ENCODE measurements at places on chromosomes 3 and 15. TPM values are rescaled to one million over a fixed set of nuclear protein-coding genes. Genes with fewer than 3 reads are reported as not detected.

The GOLGA8T gene
- total RNA-seq = not detected

- DNase-seq = no peak
Observed at GRCh38 chr3:64992530-64993285, 304.9 kb upstream of the ADAMTS9 start.

The TMCO5A gene
- not detected for total RNA-seq

- DNase-seq = no peak
Observed at GRCh38 chr15:25689592-25689991, 173.5 kb downstream of the ATP10A start.

- no peak for DNase-seq
Observed at GRCh38 chr3:114760679-114761078, 386.4 kb downstream of the ZBTB20 start.

The TRANK1 gene
- total RNA-seq = 2.2 TPM

The ILDR1 gene
- total RNA-seq = not detected

The RLBP1 gene
- total RNA-seq = not detected

GRCh38 chr3:45002139-45002660 is 23.9 kb upstream of the CLEC3B start:
- DNase-seq = no peak

GRCh38 chr3:68893600-68894239 is 38.6 kb downstream of the TAFA4 start:
- DNase-seq = no peak

DNA sequence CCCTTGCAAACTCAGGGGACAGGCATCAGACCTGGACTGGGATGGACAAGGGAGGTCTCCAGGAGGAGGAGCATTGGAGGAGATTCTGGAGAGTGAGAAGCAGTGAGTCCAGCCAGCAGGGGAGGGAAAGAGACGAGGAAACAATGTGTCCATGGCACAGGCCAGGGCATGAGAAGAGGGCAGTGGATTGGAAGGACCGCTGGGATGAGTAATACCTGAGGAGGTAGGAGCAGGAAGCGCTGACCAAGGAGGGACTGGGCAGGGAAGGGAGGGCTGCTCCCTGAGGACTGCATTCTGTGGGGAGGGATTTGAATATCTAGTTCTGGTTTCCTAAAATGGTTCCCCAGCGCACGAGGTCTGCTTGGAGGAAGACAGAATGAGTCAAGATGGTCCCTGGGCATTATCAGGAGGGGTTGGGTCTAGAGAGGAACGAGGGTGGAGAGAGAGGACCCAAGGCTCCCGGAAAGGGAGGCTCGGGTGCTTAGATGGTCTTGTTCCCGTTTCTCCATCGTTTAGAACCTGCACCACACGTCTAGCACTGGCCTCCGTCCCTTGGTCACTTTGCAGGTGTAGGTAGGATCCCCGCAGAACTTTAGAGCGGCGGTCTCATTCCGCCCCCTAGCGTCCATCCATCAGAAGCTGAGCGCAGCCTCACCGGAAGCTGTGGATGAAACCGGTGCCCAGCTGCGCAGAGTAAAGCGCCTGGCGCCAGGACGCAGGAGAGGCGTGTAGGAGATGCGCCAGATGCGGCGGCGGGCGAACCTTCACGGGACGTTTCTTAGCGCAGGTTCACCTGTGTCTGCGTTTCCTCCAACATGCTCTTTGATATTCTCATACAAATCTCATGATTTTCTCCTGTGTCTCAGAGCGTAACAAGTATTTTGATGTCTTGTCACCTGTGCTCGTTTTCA is 190.7 kb upstream of the NDN start:
- DNase-seq = no peak

GRCh38 chr15:79721256-79721655 is 175.6 kb downstream of the MTHFS start:
- no peak for DNase-seq

The EPHA3 gene
- not detected for total RNA-seq

- DNase-seq = no peak
Observed at GRCh38 chr3:158403013-158403412, 168.0 kb upstream of the MLF1 start.

DNA sequence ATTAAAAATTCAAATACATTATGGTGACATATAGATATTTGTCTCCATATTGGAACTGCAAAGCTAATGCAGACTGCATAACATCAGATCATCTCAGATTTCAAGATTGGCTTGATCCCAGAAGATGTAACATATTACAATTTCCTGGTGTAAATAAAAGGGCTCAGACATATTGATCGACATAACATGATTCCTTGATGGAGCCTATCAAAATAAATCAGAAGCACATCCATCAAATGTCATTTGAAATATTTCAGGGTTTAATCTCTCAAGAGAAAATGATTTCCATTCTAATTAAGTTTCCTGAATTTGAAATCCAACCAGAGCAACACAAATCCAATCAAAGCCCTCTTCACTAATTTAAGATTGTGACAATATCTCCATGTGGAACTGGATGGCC is 75.1 kb upstream of the UNC13C start:
- no peak for DNase-seq

DNA sequence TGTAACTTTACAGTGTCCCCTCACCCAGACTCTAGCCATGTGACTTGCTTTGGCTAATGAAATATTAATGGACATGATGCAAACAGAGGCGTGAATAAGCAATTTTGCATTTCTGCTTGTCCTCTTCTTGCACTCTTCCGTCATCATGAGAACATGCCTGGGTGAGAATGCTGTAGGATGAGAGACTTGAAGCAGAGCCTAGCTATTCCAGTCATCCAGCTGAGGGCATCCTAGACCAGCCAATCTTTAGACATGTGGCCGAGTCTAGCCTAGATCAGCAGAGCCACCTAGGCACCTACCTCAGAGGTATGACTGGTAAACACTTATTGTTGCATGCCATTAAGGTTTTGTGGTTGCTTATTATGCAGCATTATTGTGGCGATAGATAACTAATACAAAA is 450.5 kb upstream of the AZI2 start:
- no peak for DNase-seq

DNA sequence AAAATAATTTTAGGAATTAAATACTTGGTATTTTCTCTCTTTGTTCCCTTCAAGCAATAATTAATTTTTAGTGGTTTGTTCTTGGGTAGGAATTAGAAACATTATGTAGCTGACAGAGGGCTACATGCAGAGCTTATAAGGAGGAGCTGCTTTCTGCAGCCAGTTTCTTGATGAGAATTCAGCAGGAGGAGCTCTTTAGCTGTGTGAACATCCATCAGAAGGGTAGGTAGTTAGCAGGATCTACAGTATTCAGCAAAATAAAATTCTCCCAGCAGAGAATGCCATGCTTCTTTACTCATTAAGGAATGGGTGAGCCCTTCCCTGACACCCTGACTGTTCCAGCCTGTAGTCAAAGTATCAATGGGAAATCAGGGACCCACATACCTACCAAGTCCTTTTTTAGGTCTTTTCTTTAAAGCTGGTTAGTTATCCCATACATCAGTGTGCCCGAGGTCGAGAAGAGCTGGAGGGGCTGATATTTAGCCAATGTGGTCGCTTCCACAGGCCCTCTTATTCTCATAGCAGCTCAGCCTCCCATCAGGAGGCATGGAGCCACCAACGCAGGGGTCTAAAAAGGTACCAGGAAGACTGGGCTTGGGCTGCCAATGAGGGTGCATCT is 54.0 kb downstream of the KCNAB1 start:
- DNase-seq = no peak

DNA sequence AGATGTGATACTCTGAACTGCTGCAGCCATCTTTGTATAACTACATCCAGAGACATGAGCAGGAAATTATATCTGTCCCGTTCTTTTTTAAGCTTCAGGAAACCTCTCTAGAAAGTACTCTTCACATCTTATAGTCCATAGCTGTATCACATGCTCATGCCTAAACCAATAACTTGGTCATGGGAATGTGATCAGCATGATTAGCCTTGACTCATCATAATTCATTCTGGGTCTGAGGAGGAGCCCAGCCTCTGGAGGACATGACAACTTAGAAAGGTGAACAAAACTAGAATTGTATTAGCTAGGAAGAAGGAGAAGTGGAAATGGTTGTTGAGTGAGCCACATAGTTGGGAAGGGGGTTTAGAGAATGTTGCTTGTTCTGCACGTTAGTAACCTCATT is 12.9 kb downstream of the PPM1L start:
- DNase-seq = no peak

- no peak for DNase-seq
Observed at GRCh38 chr15:60679256-60679655, 200.3 kb upstream of the ICE2 start.

DNA sequence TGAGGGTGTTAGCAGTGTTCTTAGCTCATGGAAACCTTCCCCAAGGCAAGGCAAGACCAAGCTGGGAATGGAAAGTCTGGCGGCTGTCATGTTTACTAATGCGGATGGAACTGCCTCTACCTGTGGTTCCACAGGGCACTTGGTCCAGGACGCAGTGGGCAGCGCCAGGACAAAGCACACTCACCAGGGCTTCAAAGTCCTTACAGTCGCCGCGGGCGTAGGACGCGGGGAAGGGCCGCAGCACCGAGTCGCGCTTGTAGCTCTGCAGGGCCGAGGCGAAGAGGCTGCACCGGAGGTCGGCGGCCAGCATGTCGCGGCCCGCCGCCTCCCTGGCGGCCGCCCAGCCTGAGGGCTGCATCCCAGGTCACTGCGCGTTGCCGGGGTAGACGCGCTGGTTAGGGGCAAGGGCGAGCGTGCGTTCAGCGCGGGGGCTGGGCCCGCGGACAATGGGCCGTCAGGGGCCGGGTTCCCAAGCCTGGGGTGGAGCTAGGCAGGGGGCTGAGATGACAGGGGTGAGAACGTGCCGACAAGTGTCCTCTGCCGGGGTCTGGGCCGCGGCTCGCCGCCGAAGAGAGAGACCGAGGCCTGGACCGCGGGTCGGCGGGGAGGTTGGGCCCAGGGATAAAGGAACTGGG is 497 bp downstream of the PARP16 start:
- DNase-seq = no peak

DNA sequence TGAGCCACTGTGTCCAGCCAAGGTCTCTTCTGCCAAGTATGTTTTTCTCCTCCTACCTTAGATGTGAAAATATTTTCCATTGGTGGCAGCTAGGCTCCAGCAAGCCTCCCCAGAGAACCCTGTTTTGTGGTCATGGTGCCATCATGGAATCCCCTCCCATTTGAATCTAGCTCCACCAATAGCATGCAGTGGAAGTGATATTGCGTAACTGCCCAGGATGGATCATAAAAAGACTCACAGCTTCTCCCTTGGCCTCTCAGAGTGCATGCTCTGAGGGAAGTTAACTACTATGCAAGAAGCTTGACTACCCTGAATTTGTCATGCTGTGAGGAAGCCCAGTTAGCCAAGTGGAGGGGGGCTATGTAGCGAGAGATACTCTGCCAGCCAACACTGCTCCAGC is 27.5 kb downstream of the CRYGS start:
- DNase-seq = no peak

DNA sequence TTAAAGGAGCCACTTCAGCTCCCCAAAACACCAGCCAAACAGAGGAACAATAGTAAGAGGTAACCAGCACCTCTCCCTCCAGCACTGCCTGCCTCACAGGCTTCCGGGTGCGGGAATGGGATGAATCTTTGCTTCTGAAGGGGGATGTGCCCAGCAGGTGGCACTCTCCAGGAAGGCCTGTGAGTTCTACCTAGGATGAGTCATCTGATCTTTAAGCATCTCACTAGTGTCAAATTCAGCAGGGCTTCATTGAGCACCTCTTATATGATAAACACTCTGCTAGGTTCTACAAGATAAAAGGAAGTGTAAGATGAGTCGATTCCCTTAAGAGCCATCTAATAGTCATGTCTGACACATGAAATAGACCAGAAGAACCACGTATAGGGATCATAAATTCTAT is 237.4 kb upstream of the UMPS start:
- no peak for DNase-seq

The GTF2A2 gene
- total RNA-seq = 250 TPM

GRCh38 chr15:49827311-49827710 is 206.5 kb downstream of the DTWD1 start:
- DNase-seq = no peak

DNA sequence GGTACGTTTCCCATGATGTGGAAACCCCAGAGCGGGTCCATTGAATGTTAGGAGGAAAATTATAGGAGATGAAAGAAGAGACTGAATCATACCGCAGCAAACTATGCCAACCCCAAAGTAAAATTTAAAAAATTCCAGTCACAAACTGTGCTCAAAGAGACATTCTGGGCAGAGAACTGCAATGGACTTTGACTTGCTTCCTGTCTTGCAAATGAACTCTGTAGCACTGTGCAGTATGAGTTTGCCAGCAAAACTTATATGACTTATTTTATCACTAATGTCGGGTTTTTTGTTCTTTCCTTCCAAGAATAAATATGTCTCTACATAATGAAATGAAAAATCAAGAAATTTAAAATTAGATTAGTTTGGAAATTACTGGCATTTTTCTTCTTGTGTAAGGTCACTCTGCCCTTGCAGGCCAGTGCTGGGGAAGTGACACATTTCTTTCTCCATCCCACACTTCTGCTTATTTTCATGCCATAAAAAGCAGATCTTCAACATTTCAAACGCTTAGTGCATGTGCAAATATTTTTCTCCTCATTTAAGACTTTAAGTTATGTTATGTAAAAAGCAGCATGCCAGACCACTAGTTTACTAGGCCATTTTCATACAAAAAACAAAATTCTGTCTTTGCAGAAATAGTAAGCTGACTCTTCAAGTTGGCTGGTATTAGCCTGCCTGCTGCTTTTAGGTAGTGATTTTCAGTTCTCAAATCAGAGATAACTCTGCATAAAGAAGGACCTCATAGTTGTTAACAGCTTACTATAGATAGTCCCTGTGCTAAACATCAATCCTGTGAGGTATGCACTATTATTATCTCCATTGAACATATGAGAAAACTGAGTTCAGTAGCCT is 32.2 kb upstream of the SSR3 start:
- no peak for DNase-seq

DNA sequence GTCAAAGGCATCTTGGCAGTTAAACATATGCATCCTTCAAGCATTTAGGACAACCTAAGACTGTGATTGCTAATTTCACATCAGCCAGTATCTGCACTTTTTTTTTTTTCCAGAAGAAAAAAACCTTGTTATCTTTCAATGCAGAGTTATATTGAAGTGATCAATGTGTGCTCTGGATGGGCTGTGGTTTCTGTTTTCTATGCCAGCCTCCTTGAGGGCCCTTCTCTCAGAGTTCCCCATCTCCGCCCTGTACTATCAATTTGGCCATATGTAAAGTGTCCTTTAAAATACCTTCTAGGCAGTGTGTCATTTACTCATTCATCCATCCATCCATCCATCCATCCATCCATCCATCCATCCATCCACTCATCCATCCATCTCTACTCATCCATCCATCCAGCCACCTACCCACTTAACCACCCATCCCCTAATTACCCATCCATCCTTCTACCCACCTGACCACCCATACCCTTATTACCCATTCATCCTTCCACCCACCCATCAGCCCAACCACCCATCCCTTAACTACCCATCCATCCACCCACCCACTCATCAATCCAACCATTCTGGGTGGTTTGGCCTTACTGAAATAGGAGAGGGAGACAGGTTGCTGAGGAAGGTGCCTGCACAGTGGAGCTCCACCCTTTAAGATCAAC is 322.1 kb downstream of the CHST2 start:
- no peak for DNase-seq

- DNase-seq = no peak
Observed at GRCh38 chr3:138513090-138513843, 78.9 kb downstream of the ESYT3 start.

GRCh38 chr3:193210618-193211017 is 30.4 kb upstream of the PLAAT1 start:
- DNase-seq = no peak

Data from activated T-cell treated with anti-CD3 and anti-CD28 coated beads, Interleukin-2, amount 50 U/mL, for 4 hours (primary cell).